ENCODE measurements at places on chromosomes 11 and 22. TPM values are rescaled to one million over a fixed set of nuclear protein-coding genes. Genes with fewer than 3 reads are reported as not detected.

- peak; percentile 31 for DNase-seq
Observed at GRCh38 chr11:62724171-62724570, 3.1 kb downstream of the HNRNPUL2 start.

- DNase-seq = no peak
Observed at GRCh38 chr22:31153357-31153756, 6.6 kb upstream of the RNF185 start.

GRCh38 chr22:30890686-30891442, 77.7 kb downstream of the MORC2 start:
- peak; percentile 58 for DNase-seq

DNA sequence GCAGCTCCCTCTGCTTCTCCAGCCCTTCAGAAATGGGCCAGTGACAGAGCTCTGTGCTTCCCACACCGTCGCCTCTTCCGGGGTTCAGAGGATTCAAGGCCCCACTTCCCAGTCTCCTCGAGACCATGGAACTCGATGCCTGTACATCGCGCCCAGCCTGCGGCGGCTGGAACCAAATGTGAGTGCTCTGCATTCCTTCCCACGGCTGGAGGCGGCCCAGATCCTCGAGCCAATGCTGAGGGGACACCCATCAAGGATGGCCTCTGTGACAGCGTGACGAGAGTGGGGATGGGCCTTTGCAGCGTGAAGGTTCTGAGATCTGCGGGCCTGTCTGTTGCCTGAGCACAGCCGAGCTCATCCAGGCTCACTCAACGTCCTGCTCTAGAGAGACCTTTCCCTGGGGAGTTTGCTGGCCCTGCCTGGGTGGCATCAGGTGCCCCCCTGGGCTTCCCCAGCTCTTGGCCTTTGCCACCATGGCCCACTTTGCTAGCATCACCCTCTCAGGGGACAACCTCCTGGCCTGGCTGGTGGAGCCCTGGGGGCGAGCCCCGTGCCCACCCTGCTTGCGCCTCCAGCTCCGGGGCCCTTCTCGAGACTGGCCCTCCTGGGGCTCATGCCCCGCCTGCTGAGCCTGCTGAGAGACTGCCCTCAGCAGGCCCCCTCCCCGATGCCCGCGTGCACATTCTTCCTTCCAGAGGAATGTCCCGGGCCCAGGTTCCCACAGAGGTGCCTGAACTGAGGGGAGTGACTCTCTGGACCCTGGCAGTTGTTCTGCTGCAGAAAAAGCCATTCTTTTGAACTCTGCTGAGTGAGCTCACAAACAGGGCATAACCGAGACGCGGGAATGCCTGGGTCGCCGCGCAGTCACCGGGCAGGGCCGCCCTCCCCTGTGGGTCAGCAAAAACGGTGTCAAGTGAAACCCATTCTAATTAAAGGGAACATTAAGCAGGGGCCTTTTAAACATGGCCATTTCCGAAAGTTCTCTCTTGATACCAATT, 7.3 kb upstream of the MYEOV start:
- no peak for DNase-seq

GRCh38 chr22:33677536-33677935, 242.7 kb downstream of the LARGE1 start:
- no peak for DNase-seq

GRCh38 chr11:72673284-72673942, 809 bp downstream of the PDE2A start:
- DNase-seq = no peak

OR52A1 gene
- total RNA-seq = not detected

DNA sequence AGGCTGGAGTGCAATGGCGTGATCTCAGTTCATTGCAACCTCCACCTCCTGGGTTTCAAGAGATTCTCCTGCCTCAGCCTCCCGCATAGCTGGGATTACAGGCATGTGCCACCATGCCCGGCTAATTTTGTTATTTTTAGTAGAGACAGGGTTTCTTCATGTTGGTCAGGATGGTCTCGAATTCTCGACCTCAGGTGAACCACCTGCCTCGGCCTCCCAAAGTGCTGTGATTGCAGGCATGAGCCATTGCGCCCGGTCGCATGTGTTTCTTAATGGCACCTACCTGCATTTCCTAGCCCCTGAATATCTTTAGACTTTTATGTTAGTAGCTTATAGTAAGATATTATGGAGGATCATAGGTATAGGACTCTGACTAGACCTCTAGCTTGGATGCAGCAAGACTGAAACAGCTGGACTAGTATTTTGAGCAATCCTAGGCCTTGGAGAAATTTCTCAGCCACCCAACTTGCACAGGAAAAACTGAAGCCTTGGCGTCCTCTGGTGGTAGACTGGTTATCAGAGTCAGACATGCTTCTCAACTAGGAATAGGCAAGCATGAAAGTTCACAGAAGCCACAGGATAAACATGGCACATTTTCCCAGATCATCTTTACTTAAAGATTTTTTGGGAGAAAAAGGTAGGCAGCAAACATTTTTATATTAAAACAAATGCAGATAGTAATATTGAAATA, 22.7 kb upstream of the C1QTNF4 start:
- peak; percentile 59 for DNase-seq

DNA sequence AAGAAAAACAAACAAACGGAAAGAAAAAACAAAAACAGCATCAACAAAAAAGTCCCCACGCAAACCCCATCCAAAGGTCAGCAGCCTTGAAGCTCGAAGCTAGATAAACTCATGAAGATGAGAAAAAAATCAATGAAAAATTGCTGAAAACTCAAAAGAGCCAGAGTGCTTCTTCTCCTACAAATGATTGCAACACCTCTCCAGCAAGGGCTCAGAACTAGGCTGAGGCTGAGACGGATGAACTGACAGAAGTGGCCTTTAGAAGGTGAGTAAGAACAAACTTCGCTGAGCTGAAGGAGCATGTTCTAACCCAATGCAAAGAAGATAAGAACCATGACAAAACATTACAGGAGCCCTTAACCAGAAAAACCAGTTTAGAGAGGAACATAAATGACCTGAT, 18.4 kb upstream of the FTH1 start:
- no peak for DNase-seq

- DNase-seq = no peak
Observed at GRCh38 chr11:2077061-2077802, 62.0 kb downstream of the IGF2 start.

PRCP gene
- total RNA-seq = 50.9 TPM

DNA sequence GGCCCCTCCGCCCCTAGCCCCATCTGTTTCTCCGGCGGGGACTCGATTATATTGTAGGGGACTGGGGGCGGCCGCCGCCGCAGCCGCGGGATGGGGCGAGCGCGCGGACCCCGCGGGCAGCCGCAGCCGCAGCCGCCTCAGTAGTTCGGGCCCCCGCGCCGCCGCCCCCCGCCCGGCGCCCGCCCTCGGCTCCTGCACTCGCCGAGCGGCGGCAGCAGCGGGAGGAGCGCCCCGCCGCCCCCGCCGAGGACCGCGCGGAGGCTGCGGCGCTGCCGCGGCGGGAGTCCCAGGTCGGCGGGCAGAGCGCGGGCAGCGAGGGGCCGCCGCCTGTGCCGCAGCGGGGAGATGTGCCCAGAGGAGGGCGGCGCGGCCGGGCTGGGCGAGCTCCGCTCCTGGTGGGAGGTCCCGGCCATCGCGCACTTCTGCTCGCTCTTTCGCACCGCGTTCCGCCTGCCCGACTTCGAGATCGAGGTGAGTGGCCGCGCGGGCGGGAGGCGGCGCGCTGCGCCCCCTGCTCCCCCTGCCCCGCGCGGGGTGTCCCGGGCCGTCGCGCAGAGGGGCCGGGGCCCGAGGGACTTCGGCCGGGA, at the start of gene CECR2:
CECR2 (plus strand) TSS at position 22 of the 587 bp plus-strand sequence; CDS start at position 346, 324 bp downstream.
- DNase-seq = peak; percentile 60

DNA sequence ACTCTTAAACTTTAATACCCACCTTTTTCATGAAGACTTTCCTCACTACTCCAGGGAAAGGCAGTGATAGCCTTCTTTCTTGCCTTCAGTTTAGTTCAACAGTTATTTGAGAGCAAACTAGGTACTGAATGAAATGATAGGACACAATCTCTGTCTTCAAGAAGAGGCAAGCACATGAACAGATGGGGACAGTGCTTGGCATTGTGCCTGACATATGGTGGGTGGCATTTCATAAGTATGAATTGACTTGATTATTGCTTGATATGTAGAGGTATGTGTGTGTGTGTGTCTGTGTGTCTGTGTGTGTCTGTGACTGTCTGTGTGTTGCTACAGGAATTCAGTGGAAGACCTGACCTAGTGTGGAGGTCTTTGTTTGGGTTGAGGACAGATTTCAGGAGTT, 504.1 kb downstream of the NELL1 start:
- no peak for DNase-seq

GRCh38 chr11:24880962-24881361, 384.1 kb downstream of the LUZP2 start:
- DNase-seq = no peak

GRK3 gene
- total RNA-seq = 3.6 TPM

DNA sequence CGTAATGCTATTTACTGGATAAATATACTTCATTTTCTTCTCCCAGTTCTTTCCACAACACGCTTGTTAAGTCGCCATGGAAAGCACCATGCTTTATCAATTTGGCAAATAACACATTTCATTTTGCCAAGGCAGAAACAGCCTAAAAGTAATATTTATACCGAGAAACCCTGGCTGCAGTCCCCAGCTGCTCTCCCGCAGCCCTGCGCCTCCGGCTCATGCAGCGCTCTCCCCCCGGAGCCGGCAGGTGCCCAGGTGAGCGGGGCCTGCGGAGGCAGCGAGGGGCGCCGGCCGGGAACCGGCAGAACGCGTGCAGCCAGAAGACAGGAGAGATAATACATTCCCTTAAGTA, 681 bp upstream of the ARHGEF12 start:
- no peak for DNase-seq

GRCh38 chr11:116413301-116414242, 359.2 kb downstream of the BUD13 start:
- no peak for DNase-seq

DNA sequence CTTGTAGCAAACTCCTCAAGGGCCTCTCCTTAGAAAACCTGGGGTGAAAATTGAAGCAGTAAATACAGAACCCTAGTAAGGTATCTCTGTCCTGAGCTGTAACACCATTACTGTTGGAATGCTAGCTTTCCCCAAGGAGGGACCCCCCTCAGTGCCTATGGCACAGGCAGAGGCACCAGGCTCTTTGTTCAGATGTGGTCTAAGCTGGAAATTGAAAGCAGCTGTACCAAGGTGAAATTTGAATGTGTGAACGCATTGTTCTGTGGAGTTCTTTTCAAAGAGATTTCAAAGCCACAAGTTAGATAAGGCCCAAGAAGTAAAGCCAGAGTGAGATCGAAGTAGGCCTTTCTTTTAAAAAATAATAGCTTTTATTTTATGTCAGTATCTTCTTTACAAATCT, 71.9 kb upstream of the HORMAD2 start:
- DNase-seq = no peak

H19 gene
- total RNA-seq = 20.0 TPM

DNA sequence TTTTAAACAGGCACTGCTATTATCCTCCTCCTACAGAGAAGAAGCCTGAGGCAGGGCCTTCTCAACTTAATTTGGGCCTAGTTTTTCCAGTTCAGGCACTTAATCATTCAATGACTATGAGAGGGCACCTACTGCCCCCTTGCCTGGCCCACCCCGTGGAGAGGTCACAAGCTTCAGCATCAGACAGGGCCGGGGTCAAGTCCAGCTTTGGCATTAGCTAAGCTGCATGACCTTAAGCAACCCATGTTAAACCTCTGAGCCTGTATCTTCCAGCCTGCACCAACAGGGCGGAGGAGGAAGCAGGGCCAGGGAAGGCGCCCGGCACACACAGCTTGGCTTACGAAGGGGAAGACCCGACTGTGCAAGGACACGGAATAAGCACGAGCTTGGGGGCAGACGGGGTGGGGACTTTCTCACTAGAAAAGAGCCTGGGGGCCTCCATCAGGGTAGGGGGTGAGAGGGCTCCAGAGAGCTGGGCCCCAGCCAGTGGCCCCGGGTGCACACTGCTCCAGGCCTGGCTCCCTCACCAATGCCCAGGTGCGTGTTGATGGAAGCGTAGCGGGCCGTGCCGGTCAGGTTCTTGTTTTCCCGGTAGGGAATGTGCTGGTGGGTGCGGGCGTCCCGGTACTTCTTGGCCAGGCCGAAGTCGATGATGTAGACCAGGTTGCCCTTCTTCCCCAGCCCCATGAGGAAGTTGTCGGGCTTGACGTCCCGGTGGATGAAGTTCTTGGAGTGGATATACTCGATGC, 16.9 kb downstream of the CSNK1E start:
- no peak for DNase-seq

TRIM29 gene
- total RNA-seq = 1,454 TPM

DNA sequence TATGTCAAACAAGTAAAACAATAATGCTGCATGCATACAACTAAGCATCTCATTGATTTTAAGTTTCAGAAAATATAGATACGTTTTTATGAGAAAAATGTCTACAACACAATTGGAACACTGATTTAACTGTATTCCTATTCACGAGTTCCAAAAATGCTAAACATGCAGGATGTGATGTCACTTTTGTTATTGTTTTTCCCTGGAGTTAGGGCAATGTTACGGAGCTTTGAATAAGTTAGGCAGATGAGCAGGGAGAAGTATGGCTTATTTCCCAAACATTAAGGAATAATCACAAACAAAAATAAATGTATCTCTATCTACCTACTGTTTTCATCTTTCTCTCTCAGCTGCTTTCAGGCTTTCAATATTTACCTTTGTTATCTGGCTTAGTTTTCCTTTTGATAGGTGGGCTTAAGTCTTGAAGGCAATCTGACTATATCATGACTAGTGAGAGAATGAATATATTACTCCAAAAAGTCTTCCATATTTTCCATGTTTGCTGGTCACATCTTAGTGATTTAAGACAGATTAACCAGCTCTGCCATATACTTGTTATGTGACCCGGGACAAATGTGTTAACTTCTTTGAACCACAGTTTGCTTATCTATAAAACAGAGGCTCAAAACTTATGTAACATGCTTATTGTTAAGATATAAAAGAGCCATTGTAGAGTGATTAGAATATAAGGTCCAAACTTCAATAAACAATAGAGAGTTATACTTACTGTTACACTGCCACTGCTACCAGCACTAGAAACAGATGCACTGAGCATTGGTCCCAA, 854.4 kb upstream of the CCDC90B start:
- DNase-seq = no peak
